Activated naive CD4-positive, alpha-beta T cell treated with anti-CD3 and anti-CD28 coated beads for 36 hours (primary cell): ENCODE measurements at places on chromosomes 11 and 22. TPM values are rescaled to one million over a fixed set of nuclear protein-coding genes. Genes with fewer than 3 reads are reported as not detected.

- H3K36me3 ChIP-seq: no peaks in the 10 kb centered on the region
- no peaks in the 10 kb centered on the region for H3K4me1 ChIP-seq
- H3K27me3 ChIP-seq: no peaks in the 10 kb centered on the region
- DNase-seq: no peak
- H3K4me3 ChIP-seq: no peak overlapping the region
Measured at GRCh38 chr11:28461846-28462245, 353.7 kb downstream of the METTL15 start.

DNA sequence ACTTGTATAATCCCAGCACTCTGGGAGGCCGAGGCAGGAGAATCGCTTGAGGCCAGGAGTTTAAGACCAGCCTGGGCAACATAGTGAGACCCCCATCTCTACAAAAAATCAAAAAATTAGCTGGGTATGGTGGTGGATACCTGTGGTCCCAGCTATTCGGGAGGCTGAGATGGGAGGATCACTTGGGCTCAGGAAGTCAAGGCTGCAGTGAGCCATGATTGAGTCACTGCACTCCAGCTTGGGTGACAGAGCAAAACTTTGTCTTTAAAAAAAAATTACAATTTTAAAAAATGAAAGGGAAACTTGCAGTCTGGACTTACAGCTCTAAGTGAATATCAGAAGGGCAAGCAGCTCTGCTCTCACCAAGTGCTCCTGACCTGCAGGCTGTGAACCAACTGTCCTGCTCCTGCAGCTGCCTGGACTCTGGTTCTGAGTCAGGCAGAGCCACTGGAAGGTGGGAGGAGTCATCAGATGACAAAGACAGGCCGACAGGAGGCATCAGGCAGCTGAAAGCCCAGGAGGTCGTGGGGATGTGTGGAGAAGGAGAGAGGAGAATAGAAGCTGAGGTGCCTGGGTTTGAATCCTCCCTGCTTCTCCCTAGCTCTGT lies 9.6 kb downstream of the SMTNL1 start:
- no peak for DNase-seq
- no peak overlapping the region for H3K4me3 ChIP-seq
- peaks cover 27% of the 10 kb centered on the region for H3K36me3 ChIP-seq
- no peaks in the 10 kb centered on the region for H3K27me3 ChIP-seq

DNA sequence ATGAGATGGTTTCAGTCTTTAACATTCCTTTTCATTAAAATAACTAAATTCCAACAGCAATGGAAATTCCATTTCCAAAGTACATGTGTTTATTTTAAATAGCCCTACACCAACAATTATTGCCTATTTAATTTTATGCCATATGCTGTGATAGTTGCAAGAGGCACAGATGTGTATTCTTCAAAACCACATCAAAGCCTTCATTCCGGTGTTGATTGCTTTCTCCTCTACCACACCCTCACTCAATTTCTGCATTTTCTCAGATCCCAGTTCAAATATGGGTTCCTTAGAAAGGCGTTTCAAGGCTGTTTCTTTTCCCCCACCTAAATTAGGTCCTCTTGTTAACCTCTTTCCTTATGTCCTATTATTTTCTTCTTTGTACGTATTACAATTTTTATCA lies 6.0 kb upstream of the HSD17B12 start:
- H3K27ac ChIP-seq: no peak overlapping the region
- no peak for DNase-seq
- no peak overlapping the region for H3K4me3 ChIP-seq
- no peaks in the 10 kb centered on the region for H3K4me1 ChIP-seq
- H3K27me3 ChIP-seq: peaks cover 5% of the 10 kb centered on the region
- no peaks in the 10 kb centered on the region for H3K36me3 ChIP-seq

DNA sequence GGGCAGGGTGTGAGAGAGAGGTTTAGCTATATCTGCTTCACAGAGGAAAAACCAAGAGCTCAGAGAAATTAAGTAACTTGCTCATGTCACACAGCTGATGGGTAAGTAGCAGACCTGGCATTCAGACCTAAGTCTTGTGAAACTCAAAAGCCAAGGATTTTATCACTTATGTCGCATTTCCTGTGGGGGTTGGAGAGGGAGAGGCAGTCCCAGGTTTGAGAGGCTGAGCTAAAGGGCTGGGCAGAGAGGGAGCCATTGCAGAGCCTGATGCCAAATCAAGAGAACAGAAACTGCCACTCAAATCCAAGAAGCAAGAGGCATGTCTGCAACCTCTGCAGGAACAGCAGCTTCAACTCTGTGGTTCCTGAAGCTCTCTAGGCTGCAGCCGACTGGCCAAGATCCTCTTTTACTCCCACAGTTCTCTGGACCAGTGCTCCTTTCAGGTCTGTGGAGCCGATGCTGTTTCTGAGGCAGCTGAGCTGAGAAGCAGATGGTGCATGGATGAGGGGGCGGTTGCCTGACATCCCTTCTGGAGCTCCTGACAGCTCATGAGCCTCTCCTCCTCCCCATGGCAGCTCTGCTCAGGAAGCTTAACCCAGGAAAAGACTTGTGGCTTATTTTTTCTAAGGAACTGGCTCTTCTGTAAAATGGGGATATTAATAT lies 47.6 kb upstream of the NAV2 start:
- no peak overlapping the region for H3K4me3 ChIP-seq
- peaks cover 3% of the 10 kb centered on the region for H3K27me3 ChIP-seq
- DNase-seq: no peak
- H3K36me3 ChIP-seq: no peaks in the 10 kb centered on the region

DNA sequence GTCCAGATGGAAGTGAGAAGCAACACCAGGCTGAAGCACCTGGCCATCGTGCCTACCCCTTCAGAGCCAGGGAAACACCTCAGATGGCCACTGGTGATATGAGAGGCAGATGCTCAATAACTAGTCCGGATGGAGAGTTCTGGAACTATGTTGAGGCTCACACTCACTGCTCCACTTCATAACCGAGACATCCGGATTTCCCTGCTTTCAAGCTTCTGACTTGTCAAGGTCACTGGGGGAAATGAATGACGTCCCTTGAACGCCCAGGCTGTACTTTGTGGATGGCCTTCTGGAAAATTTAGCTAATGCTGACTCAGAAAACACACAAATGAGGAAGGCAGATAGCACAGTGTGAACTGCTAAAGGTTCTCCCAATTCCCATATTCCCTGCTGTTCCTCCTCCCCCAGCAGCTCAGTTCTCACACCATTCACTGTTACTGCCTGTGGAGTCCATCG lies at the start of gene LYVE1:
Gene LYVE1, minus strand, starts transcription at position 180 of the 456 bp plus-strand sequence. Its CDS starts 133 bp downstream, at position 47.
- DNase-seq: no peak
- no peaks in the 10 kb centered on the region for H3K4me1 ChIP-seq
- peaks cover 2% of the 10 kb centered on the region for H3K27me3 ChIP-seq

- peaks cover 5% of the 10 kb centered on the region for H3K4me1 ChIP-seq
- no peak overlapping the region for H3K27ac ChIP-seq
- H3K36me3 ChIP-seq: no peaks in the 10 kb centered on the region
- no peak for DNase-seq
- H3K27me3 ChIP-seq: peaks cover 57% of the 10 kb centered on the region
- H3K4me3 ChIP-seq: no peak overlapping the region
Measured at GRCh38 chr22:19770349-19771220, 10.0 kb downstream of the TBX1 start.

GRCh38 chr11:128318856-128319474 lies 268.4 kb downstream of the ETS1 start:
- peak overlapping the region; percentile 87 for H3K27ac ChIP-seq
- peaks cover 30% of the 10 kb centered on the region for H3K36me3 ChIP-seq
- DNase-seq: peak; percentile 97
- H3K4me3 ChIP-seq: peak overlapping the region; percentile 22
- no peaks in the 10 kb centered on the region for H3K27me3 ChIP-seq

GRCh38 chr11:30459821-30460220 lies 126.3 kb downstream of the MPPED2 start:
- no peaks in the 10 kb centered on the region for H3K36me3 ChIP-seq
- peaks cover 3% of the 10 kb centered on the region for H3K27me3 ChIP-seq
- H3K4me1 ChIP-seq: no peaks in the 10 kb centered on the region
- no peak for DNase-seq
- H3K4me3 ChIP-seq: no peak overlapping the region

DNA sequence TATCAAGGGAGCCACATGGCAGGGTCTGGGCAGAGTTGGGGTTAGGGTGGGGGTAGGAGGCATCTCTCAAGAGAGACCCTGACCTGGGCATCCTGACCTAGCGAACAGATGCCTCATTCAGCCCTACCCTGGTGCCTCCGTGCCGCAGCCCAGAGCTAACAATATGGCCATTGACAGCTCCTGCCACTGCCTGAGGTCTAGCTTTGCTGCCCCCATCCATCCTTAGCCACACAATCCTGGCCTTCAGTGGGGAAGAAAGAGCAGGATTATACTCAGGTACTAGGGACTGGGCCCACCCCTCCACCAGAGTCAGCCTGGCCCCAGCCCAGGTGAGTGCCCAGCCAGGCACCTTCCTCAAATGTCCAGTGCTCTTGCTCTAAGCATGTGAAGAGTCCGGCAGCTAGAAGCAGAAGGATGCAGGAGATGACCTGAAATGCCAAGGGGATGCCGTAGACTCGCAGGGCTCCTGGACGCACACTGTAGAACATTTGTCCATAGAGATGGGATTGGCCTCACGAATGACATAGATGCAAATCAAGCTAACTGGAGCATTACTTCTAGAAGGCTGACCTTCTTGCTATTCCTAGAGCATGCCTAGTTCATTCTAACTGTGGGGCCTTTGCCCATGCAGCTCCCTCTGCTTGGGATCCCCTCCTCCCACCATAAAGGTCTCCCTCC lies 13.3 kb upstream of the SERPINH1 start:
- no peak for DNase-seq
- peaks cover 8% of the 10 kb centered on the region for H3K4me1 ChIP-seq
- H3K27ac ChIP-seq: no peak overlapping the region
- no peak overlapping the region for H3K4me3 ChIP-seq
- H3K36me3 ChIP-seq: no peaks in the 10 kb centered on the region

- H3K27me3 ChIP-seq: peaks cover 27% of the 10 kb centered on the region
- no peak for DNase-seq
Measured at GRCh38 chr11:44347538-44347937, 37.6 kb upstream of the ALX4 start.

- peaks cover 1% of the 10 kb centered on the region for H3K36me3 ChIP-seq
- H3K4me3 ChIP-seq: no peak overlapping the region
- no peak overlapping the region for H3K27ac ChIP-seq
- no peaks in the 10 kb centered on the region for H3K4me1 ChIP-seq
- no peak for DNase-seq
- peaks cover 7% of the 10 kb centered on the region for H3K27me3 ChIP-seq
Measured at GRCh38 chr11:36070213-36070953, 126.5 kb downstream of the LDLRAD3 start.

DNA sequence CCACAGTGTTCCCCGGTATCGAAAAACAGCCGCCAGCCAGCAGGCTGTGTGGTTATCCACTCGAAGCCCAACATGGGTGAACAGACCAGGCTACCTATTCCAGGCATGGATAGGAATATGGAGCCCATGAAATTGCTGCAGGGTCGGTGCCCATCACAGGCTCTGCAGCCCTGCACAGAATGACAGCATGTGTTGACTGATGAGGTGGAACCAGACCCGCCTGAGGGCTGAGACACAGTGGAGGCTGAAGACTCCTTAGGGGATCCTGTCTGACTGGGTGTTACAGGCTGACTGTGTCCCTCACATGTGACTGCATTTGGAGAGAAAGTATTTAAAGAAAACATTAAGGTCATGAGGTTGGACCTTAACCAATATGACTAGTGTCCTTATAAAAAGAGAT lies 6.2 kb upstream of the YPEL1 start:
- H3K36me3 ChIP-seq: no peaks in the 10 kb centered on the region
- no peaks in the 10 kb centered on the region for H3K4me1 ChIP-seq
- no peak overlapping the region for H3K27ac ChIP-seq
- H3K27me3 ChIP-seq: no peaks in the 10 kb centered on the region
- H3K4me3 ChIP-seq: no peak overlapping the region
- DNase-seq: no peak

- peaks cover 55% of the 10 kb centered on the region for H3K27me3 ChIP-seq
- no peak overlapping the region for H3K4me3 ChIP-seq
- H3K4me1 ChIP-seq: peaks cover 17% of the 10 kb centered on the region
Measured at GRCh38 chr11:107587306-107587979, 3.5 kb upstream of the ELMOD1 start.

GRCh38 chr11:95920460-95921105 lies 3.3 kb downstream of the MTMR2 start:
- H3K4me1 ChIP-seq: peaks cover 35% of the 10 kb centered on the region
- H3K27ac ChIP-seq: no peak overlapping the region
- H3K4me3 ChIP-seq: no peak overlapping the region
- DNase-seq: no peak
- peaks cover 3% of the 10 kb centered on the region for H3K36me3 ChIP-seq
- no peaks in the 10 kb centered on the region for H3K27me3 ChIP-seq

GRCh38 chr11:66015936-66016792 lies 4.4 kb downstream of the CST6 start:
- peaks cover 12% of the 10 kb centered on the region for H3K27me3 ChIP-seq
- no peak overlapping the region for H3K27ac ChIP-seq
- DNase-seq: no peak
- no peak overlapping the region for H3K4me3 ChIP-seq
- H3K36me3 ChIP-seq: no peaks in the 10 kb centered on the region

GRCh38 chr11:14380947-14381561 lies 22.1 kb upstream of the RRAS2 start:
- DNase-seq: peak; percentile 51
- peak overlapping the region; percentile 71 for H3K4me3 ChIP-seq
- peaks cover 19% of the 10 kb centered on the region for H3K27me3 ChIP-seq
- H3K4me1 ChIP-seq: peaks cover 7% of the 10 kb centered on the region
- H3K27ac ChIP-seq: no peak overlapping the region

- H3K4me1 ChIP-seq: peaks cover 7% of the 10 kb centered on the region
- peaks cover 28% of the 10 kb centered on the region for H3K27me3 ChIP-seq
- no peaks in the 10 kb centered on the region for H3K36me3 ChIP-seq
- H3K4me3 ChIP-seq: no peak overlapping the region
- DNase-seq: no peak
Measured at GRCh38 chr22:23564276-23564675, 15.8 kb downstream of the IGLL1 start.

DNA sequence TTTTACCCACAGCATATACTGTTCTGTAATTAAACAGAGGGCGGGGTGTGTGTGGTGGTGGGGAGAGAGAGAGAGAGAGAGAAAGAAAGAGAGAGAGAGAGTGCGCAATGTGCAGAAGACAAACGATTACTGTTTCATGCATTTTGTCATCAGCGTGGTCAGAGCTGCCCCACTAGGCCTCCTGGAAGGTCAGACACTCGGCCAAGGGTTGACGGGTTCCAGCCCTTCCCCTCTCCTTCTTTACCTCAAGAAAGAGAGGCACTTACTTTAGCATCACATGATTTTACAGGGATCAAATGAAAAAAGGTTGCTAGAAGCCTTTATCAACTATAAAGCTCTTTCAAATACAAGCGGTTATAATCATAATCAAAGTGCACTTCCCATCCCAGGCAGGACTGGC lies 269.2 kb upstream of the SORL1-AS1 start:
- H3K27ac ChIP-seq: no peak overlapping the region
- peak overlapping the region; percentile 3 for H3K4me3 ChIP-seq
- no peaks in the 10 kb centered on the region for H3K36me3 ChIP-seq
- H3K4me1 ChIP-seq: peaks cover 3% of the 10 kb centered on the region
- DNase-seq: no peak

C11orf52 gene
- not detected for total RNA-seq

UBQLNL gene
- total RNA-seq: 0.15 TPM

OR52H1 gene
- total RNA-seq: not detected

MRPL40 gene
- total RNA-seq: 32.6 TPM

MRGPRX4 gene
- not detected for total RNA-seq

IL10RA gene
- total RNA-seq: 16.1 TPM

HSPB2 gene
- not detected for total RNA-seq

FSHB gene
- not detected for total RNA-seq

CBLIF gene
- total RNA-seq: not detected

WBP2NL gene
- 0.50 TPM for total RNA-seq

POU2AF2 gene
- total RNA-seq: not detected

PHF21B gene
- total RNA-seq: not detected

HPX gene
- 0.64 TPM for total RNA-seq

SPDYC gene
- not detected for total RNA-seq

KCNQ1OT1 gene
- 0.20 TPM for total RNA-seq

BBOX1 gene
- total RNA-seq: not detected
